HT1080 (cell line): ENCODE measurements at places on chromosomes 1 and 21.

DNA sequence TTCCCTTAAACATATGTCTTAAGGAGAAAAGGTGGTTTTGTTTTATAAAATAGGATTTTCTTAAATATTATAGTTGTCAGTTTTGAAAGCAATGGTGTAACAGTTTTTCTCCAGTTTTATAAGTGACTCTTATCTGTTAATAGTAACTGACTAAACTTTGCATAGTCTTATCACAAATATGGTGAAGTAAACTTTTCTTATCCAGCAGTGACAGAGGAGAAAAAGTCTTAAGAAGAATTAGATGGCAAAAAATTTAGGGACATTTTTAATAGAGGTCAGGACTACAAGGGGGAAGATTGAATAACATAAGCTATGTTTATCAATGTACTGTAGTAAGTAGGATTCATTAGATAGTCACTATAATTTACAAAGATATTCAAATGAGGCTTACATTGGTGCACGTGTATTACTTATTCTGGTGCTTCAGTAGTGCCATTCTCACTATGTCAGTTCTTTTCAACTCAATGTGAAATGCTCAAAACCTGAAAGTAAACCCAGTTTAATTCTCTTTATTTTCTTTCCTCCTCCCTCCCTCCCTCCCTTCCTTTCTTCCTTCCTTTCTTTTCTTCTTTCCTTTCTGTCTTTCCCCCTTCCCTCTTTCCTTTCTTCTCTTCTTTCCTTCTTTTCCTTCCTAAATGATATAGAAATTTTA is 26.1 kb downstream of the F3 start:
- DNase-seq, result no peak

DNA sequence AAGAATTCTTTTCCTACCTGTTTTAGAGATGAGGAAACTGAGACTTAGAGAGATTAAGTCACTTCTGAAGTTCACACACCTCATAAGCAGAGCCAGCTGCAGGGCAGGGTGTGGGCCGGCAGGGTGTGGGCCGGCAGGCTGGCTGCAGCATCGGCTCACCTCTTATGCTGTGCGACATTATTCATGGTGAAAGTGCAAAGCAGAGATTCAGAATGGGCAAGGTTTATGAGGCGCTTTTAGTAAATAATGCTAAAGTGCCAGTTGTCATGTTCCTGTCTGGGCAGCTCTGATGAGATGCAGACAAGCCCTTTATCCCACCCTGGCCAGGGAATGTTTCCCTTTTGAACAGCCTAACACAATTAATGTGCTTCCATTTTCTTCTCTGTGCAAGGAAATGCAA is 14.6 kb downstream of the MAB21L3 start:
- no peak for DNase-seq

DNA sequence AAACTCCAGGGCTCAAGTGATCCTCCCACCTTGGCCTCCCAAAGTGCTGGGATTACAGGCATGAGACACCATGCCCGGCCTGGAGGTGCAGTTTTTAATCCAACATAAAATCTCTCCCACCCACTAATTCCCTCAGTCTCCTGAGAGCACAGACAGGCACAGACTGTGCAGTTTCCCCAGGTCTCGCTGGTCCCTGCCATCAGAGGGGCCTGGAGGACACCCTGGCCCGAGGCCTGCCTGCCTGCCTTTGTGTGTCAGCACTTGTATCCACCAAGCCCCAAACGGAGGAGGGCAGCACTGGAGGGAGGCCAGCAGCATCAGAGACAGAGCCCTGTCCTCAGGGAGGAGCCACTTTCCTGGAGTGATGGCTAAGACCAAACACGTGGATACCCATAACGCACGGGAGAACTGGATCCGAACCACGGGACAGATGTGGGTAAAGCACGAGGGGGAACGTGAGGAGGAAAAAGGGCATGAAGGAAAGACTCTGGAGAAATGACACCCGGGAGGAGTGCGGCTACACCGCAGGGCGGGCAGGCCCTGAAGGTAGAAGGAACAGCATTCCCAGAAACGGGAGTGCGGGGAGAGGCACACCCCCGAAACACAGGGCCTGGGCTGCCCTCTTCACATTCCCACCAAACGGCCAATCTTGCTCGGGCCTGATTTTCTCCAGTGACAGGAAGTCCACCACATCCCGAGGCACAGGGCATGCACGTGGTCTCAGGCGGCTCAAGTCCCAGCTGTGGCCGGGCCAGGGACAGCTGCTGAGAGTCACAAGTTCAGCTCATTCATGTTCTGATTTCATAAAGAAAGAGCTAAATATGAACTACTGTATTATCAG is 29.7 kb downstream of the NPHP4 start:
- DNase-seq, result no peak

DNA sequence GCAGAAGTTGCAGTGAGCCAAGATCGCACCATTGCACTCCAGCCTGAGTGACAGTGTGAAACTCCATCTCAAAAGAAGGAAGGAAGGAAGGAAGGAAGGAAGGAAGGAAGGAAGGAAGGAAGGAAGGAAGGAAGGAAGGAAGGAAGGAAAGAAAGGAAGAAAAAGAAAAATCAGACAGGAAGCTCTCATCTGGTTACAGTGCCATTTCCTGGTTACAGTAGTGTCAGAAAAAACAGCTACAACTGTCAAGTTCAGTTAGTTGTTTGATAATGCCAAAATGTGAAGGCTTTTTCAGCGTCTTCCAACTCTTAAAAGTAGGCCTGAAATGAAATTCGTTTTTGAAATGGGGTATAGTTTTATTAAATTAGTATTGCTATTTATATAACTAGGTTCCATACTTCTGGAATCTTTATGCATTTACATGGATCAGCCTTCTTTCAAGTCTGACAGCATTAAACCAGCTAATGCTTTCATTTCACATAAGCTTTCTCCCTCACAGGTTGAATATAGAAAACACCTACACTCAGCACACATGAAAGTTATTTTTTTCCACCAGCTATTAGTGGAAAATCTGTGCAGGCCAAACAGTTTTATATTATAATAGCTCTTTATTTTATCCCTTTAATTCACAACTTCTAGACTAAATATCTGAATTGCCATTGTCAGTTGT is 21.2 kb downstream of the PTPN22 start:
- no peak for DNase-seq

DNA sequence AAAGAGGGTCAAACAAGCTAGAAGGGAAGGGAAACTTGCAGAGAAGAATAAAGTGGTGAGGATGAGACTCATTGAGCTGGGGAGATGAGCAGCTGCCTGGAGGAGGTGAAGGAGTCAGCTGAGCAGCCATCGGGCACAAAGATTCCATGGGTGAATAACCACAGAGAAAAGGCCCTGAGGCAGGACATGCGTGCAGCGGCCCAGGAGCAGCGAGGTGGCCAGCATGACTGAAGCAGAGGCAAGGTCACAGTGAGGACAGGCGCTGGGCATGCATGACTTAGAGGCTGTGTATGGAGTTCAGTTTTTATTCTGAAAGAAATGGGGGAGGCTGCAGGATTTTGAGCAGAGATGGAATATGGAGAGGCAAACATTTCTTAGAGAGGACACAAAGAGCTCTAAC is 24.9 kb downstream of the OLFML2B start:
- DNase-seq, result peak; percentile 16

DNA sequence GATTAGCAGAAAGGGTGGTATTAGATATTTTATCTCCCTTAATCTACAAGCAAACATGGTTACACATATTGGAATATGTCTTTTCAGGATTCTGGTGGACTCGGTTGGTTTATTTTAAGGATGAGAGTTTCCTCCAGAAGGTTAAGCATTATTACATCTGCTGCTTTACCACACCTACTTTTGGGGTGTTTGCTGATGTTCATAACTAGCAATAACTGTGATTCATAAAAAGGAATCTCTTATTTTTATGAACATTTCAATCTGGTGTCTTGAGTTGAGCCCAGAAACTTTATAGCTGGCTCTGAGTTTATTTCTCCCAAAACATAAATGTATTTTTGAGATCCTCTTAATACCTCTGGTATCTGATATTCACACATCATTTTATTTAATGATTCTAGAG is 82.7 kb downstream of the LRRC8D start:
- no peak for DNase-seq

GRCh38 chr1:233868461-233868860 is 36.0 kb upstream of the SLC35F3 start:
- peak; percentile 30 for DNase-seq

DNA sequence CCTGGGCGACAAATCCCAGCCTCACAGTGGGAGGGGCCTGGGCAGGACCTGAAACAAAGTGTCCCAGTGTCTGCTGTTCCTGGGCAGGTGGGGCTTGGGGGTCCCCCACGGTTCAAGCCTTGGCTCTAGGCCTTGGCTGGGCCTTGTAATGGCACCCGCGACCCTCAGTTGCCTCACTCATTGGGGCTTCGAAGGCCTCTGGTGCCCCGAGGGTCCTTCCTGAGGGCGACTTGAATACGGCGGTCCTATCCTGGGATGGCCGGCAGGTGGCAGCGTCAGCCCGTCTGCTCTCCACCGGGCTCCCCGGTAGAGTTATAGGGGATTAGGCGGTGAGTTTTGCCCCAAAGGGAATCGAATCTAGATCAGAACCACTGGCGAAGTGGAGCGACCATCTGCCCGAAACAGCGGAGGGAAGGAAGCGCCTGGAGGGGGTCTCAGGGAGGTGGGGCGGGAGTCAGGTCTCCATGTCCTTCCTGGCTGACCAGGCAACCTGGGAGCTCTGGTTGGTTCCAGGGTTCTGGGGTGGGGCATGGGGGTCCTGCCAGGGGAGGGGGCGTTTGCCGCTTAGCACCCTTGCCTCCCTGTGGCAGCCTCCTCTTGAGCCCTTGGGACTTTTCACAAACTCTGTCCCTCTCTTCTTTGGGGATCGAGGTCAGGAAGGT is 2.1 kb upstream of the PEX10 start:
- peak; percentile 59 for DNase-seq

- no peak for DNase-seq
Observed at GRCh38 chr1:159436469-159436868, 3.1 kb upstream of the OR10J1 start.

- DNase-seq, result no peak
Observed at GRCh38 chr1:30820299-30820698, 62.7 kb upstream of the LAPTM5 start.

- DNase-seq, result peak; percentile 91
Observed at GRCh38 chr1:23800400-23801337, at the start of gene GALE. Gene GALE, minus strand, starts transcription at chr1:23800754. Its CDS starts 1,747 bp downstream, at chr1:23799007.

DNA sequence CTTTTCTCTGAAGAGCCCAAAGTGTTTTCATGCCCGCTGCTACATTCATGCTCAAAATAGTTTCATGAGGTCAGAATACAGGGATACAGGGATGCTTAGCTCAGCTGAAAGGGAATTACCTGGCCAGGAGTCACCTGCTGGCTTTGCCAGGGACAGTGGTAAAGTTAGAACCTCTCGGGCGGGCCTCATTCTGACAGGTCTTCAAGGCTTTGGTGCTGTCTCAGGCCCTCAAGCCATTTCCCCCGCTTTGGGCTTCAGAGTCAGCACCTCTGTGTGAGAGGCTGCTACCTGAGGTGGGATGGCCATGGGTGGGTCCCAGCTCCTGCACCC is 5.5 kb downstream of the RASSF5 start:
- no peak for DNase-seq

DNA sequence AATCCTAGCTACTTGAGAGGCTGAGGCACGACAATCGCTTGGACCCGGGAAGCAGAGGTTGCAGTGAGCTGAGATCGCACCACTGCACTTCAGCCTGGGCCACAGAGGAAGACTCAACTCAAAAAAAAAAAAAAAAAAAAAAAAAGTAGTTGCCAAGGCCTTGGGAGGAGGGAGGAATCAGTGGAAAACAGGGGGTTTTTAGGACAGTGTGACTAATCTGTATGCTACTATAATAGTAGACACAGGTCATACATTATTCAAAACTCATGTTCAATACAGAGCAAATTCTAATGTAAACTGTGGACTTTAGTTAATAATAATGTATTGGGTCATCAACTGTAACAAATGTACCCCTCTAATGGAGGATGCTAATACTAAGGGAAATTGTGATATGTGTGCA is 51.7 kb upstream of the CTPS1 start:
- no peak for DNase-seq

DNA sequence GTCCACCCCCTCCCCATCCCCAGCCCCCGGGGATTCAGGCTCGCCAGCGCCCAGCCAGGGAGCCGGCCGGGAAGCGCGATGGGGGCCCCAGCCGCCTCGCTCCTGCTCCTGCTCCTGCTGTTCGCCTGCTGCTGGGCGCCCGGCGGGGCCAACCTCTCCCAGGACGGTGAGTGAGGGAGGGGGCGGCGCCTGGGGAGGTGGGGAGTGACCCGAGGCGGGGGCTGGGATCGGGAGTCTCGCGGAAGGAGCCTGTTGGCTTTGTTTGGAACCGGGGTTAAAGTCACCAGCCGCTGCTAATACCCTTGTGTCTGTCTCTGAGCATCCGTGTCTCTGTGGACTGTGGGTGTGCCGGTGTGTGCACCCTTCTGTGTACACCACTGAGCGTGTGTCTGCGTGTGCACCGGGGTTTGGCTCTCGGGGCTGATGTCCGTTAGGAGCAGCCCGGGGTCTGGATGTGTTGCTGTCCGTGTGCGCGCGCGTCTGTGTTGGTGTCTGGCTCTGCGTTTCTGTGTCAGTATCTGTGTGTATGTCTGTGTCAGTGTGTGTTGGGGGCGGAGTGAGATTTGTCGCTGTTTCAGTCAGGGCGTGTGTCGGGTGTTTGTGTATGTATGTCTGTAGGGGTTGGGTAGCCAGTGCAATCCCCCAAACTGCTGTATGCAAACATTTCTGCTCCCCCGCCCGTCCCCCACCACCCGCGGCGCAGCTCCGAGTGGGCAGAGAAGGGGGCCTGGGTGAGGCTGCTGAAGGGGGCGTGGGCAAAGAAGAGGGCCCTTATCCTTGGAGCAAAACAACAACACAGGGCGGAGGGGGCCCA is 480 bp downstream of the CADM3 start:
- DNase-seq, result peak; percentile 10

GRCh38 chr1:159554696-159555095 is 18.9 kb upstream of the OR10J5 start:
- DNase-seq, result peak; percentile 13

DNA sequence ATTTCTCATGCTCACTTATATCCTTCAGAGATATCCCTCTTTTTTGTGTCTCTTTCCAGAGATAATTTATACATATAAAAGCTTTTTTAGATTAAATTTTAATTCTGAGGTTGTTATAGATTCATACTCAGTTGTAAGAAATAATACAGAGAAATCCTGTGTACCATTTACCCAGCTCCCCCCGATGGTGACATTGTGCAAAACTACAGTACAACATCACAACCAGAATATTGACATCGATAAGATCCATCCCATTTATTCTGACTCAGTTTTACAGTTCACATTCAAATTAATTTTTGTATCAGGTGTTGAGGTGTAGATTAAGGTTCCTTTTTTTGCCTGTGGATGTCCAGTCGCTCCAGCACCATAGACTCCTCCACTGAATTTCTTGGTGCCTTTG is 14.3 kb downstream of the DMRTB1 start:
- no peak for DNase-seq

DNA sequence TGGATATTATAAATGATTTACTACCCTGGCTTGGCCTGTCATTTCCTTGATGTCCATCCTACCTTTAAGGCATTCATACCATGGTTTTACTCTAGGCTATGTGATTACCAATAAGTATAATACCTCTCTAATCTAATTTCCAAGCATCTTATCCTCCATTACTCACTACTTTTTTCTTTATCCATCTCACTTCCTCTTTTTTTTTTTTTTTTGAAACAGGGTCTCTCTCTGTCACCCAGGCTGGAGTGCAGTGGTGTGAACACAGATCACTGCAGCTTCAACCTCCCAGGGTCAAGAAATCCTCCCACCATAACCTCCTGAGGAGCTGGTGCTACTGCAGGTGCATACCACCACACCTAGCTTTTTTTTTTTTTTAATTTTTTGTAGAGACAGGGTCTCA is 39.9 kb downstream of the INKA2 start:
- DNase-seq, result no peak
